ENCODE measurements at places on chromosomes 12 and 14.
A peak's percentile ranks its signal among the peaks of the same experiment; 100 is the strongest.

DNA sequence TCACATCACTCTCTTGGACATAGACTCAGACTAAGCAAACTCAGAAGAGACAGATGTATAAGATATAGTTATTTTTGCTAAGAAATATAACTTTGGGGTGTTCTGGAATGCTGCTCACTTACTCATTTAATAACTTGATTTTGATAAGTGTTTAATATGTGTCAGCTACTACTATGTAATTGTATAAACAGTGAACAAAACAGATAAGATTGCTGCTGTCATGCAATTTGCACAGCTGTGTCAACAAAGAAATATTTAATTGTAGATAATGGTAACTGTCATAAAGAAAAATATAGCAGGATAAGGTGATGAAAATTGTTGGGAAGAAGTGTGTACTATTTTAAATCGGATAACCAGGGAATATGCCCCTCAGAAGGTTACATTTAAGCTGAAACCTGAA lies 84.1 kb upstream of the ZDHHC17 start:
- DNase-seq = no peak

GRCh38 chr14:77458249-77458950 lies 507 bp downstream of the AHSA1 start:
- DNase-seq = no peak

DNA sequence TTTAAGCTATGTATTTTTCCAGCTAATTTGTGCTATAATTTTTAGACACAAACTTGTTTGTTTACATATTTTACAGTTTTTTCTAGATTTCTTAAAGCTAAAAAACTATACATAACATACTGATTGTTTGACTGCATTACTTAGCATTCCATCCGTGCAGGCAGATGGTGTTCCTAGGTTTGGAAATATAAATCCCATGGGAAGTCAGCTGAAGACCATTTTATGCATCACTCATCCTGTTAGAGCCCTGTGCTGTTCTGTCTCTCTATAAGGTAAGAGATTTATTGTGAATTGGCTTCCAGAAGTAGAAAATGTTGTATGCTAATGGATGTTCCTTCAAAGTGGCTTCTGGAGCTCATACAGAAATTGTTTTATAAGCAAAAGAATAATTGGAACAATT lies 31.1 kb downstream of the RMST start:
- no peak for DNase-seq

GRCh38 chr12:99257672-99258071 lies 389.9 kb upstream of the GARIN6 start:
- DNase-seq = no peak

- DNase-seq = peak; percentile 4
Measured at GRCh38 chr12:58465418-58465817, 454.9 kb downstream of the LRIG3 start.

DNA sequence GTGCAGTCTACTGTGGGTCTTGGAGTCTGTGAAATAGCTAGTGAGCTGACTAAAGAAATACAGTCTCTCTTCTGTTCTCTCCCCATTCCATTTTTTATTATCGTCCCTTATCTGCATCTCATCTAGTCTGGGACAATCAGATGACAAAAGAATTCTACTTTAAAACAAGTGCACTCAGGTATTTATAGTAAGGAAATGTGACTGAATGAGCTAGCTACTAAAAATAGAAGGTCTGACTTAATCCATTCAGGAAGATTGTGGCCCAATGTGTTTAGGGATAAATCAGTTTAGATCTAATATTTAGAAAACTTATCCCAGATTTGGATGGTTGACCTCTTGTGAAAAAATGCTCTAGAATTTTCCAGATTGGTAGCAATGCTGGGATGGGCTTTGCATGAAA lies 126.8 kb upstream of the NRXN3 start:
- DNase-seq = no peak

DNA sequence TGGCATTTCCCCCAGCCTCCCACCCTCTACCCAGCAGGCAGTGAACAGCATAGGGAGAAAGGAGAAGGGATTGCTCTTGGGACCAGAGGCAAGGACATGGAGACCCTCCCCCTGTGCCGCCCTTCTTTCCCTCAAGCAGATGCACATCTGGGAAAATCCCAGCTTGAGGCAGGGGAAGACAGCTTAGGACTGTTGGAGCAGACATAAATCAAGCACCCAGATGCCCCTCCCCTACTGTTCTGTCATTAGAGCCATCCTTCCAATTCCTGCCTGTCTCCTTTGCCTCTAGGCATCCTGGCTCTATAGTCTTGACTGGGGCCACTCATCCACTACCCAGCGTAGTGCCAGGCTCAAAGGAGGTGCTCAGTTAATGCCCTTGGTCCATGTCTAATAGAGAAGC lies 7.5 kb upstream of the CISTR start:
- DNase-seq = no peak

GRCh38 chr12:107525719-107526554 lies 159.7 kb upstream of the PWP1 start:
- DNase-seq = no peak

DNA sequence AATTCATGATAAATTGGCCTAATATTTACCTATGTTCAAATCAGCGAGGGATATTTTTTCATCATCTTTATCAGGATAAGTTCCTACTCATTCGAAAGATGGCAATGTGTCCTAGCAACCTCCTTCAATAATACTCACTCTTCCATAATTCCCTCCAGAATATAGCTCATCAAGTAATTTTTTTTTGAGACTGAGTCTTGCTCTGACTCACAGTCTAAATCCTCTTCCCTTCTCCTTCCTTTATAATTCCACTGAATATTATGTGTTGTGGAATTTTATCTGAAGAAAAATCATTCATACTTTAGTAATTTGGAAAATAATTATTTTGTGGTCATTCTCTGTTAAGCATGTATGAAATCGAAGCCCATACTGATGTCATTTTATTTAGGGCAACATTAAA lies 663.8 kb downstream of the FLRT2 start:
- no peak for DNase-seq

GRCh38 chr12:89768586-89769482 lies 60.2 kb upstream of the ATP2B1 start:
- DNase-seq = peak; percentile 96

GRCh38 chr12:22740656-22741355 lies 115.8 kb downstream of the ETNK1 start:
- DNase-seq = no peak

DNA sequence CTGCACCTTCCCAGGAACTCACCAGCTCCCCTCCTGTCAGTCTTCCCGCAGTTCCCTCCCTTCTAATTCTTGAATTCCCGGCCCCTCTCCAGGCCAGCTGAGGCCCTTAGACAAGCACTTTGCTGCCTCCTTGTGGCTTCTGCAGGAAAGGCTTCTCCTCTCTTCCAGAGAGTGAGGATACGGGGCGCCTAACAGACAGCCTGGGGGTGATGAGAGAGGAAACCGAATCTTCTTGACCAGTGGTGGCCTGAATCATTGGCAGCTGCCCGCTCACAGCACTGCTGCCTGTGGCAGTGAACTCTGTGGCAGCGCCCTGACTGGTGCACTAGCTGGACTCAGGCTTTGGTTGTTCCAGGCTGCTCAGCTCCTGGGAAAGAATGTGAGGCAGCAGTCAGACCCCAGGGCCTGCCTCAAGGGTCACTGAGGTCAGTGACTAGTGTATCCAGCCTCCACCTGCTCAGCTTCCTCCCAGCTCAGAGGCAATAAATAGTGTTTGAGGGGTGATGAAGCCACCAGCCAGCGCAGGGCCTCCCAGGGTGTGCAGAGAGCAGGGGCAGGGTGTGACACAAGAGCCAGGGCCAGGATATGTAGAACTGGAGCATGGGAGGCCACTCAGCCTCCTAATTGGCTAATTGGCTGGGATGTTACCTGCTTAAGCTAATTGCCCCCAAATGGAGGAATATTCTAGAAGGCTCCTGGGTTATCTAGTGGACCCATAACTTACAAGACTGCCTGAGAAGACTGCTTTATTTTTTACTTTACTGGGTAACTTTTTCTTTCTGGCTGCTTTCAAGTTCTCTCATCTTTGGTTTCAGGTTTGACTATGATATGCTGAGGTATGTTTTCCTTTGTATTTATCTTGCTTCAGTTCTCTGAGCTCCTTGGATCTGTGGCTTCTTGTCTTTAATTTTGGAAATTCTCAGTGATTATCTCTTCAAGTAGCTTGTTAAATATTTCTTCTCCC lies 12.9 kb upstream of the MCRS1 start:
- DNase-seq = peak; percentile 78

DNA sequence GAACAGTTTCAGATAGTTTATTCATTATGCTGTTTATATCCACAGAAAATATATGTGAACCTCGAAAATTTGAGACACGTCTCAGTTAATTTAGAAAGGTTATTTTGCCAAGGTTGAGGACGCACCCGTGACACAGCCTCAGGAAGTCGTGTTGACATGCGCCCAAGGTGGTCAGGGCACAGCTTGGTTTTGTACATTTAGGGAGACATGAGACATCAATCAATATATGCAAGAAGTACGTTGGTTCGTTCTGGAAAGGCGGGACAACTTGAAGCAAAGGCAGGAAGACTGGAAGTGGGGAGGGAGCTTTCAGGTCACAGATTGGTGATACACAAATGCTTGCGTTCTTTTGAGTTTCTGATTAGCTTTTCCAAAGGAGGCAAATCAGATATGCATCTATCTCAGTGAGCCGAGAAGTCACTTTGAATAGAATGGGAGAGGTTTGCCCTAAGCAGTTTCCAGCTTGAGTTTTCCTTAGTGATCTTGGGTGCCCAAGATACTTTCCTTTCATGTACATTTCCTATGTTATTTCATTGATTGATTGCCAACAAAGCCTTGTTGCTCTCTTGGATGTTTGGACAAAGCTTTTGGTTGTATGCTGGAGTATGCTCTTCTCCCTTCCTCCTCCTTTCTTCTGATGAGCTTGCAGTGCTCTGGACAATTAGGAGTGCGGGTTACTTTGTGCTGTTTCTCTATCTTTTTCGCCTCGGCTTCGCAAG lies 3.2 kb downstream of the SNAPC1 start:
- DNase-seq = no peak

- DNase-seq = no peak
Measured at GRCh38 chr14:73246387-73247150, 9.3 kb downstream of the PAPLN start.

- DNase-seq = peak; percentile 57
Measured at GRCh38 chr14:68232300-68233055, 412.9 kb downstream of the RAD51B start.

GRCh38 chr12:67457778-67458665 lies 188.9 kb downstream of the CAND1 start:
- DNase-seq = no peak

DNA sequence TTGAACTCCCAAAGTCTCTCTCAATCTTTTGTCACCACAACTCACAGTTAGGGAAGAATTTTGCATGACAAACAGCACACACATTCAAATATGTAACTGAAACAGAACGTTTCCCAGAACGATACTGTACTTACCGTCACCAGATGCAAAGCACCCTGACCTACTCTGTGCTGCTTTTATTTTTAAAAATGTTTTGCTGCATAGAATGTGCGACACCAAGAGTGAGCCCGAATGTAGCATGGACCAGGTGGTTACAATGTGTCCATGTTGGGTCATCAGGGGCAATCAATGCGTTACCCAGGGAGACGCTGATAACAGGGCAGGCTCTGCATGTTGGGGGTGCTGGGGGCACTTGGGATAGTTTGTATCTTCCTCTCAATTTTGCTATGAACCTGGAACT lies 14.6 kb upstream of the EIF5 start:
- no peak for DNase-seq

- DNase-seq = no peak
Measured at GRCh38 chr12:89988188-89988915, 279.7 kb upstream of the ATP2B1 start.

DNA sequence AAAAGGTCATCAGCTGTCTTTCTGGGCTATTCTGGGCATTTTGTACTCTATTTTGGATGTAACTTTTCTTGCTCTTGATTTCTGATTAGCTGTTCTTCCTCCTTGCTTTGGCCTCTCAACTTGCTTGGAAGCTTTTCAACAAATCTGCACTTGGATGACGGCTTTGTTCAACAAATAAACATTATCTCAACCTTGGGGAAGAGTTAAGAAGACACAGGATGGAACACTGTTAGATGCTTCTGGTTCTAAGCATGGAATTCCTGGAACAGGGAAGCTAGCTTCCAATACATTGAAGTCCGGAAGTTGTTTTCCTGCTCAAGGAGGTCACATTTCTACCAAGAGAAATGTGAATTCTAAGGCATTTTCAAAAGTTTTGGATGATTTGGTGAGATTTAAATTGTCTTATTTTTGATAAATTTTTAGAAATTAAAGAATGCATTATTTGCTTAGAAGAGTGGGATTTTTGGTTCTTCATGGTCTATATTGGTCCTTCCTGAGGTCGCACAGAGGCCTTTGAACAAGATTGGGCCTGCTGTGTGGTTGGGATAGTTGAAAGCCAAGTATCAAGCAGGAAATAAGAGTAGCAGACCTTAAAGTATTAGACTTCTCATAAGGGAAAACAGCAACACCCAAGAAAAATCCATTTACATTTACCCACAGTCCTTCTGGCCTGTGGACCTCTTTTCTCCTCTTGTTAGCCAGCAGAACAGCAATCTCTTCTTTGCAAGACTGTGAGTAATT lies 59.2 kb downstream of the PPFIBP1 start:
- no peak for DNase-seq

GRCh38 chr12:57220770-57221168 lies 4.2 kb downstream of the NXPH4 start:
- DNase-seq = no peak

- DNase-seq = no peak
Measured at GRCh38 chr12:48991247-48992050, 7.7 kb downstream of the DDN start.

- no peak for DNase-seq
Measured at GRCh38 chr14:56160088-56160487, 41.9 kb downstream of the PELI2 start.

DNA sequence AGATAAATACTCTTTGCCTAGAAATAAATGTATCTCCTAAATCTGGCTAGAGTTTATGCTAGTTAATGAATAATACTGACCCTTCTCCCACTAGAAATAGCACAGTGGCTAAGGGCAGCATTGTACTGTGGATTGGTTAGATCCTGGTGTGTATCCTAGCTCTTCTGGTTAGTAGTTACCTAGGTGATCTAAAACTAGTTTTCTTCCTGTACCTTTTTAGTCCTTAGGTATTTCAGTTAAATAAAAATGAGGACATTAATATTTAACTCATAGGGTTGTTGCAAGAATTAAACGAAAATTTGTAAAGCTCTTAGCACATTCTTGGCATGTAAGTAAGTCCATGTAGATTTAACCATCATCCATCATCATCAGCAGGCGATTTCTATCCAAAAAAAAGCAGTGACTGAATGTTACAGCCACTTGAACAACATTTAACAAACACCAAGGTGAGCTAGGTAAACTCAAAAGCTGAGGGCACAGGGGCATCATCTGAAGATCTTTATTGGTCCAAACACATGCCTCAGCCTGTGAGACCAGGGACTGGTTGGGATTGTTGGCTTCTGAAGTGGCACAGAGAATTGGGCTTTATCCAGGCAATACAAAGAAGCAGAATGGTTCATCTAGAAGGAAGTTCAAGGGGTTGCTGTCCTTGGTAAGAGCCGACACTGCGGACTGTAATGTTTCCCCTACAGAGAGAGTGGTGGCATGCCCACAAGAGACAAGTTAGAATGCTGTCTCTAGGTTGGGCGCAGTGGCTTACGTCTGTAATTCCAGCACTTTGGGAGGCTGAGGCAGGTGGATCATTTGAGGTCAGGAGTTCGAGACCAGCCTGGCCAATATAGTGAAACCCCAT lies 100.8 kb downstream of the GAS2L3 start:
- no peak for DNase-seq

GRCh38 chr12:11798856-11799501 lies 149.5 kb downstream of the ETV6 start:
- DNase-seq = peak; percentile 1

- DNase-seq = no peak
Measured at GRCh38 chr12:113422886-113423669, 898 bp downstream of the SDSL start.

- no peak for DNase-seq
Measured at GRCh38 chr12:80199931-80200330, 100.6 kb downstream of the OTOGL start.
